Epithelial cell of alveolus of lung (primary cell): ENCODE measurements at places on chromosomes 11 and 22. TPM values are rescaled to one million over a fixed set of nuclear protein-coding genes. Genes with fewer than 3 reads are reported as not detected.

Gene CECR2
- 0.91 and 2.8 TPM in 2 replicates for total RNA-seq

Gene SPI1
- not detected in 2 replicates for total RNA-seq

Gene MYBPC3
- not detected in 2 replicates for total RNA-seq

Gene SYT7
- total RNA-seq, result 1.5 and 1.8 TPM in 2 replicates

Gene CHRM1
- not detected in 2 replicates for total RNA-seq

Gene NNMT
- total RNA-seq, result 292 and 504 TPM in 2 replicates

Gene PLCB3
- total RNA-seq, result 22.6 and 29.1 TPM in 2 replicates

Gene CNGA4
- total RNA-seq, result 0.16 TPM in 1 of 2 replicates, not detected in the other

Gene BARX2
- total RNA-seq, result not detected in 2 replicates

Gene CD3D
- total RNA-seq, result not detected in 2 replicates

Gene TRPC6
- 2.2 and 5.4 TPM in 2 replicates for total RNA-seq

Gene TTC28
- total RNA-seq, result 11.1 and 68.4 TPM in 2 replicates

Gene MED17
- 16.8 and 27.4 TPM in 2 replicates for total RNA-seq

Gene HEPN1
- not detected in 2 replicates for total RNA-seq

Gene MRGPRF
- 25.2 and 29.9 TPM in 2 replicates for total RNA-seq

Gene CCDC116
- total RNA-seq, result 0.16 TPM in 1 of 2 replicates, not detected in the other

Gene CYP2D6
- 0.08 and 0.26 TPM in 2 replicates for total RNA-seq

Gene CD81
- total RNA-seq, result 339 and 599 TPM in 2 replicates

Gene OLFML1
- total RNA-seq, result 0.39 and 6.1 TPM in 2 replicates

Gene MOGAT2
- total RNA-seq, result not detected in 2 replicates

Gene BRSK2
- 3.0 TPM in 1 of 2 replicates, not detected in the other for total RNA-seq

Gene RPS6KB2
- 49.5 and 61.2 TPM in 2 replicates for total RNA-seq

Gene CFAP300
- 5.0 and 16.8 TPM in 2 replicates for total RNA-seq

Gene MFNG
- 1.9 TPM in 1 of 2 replicates, not detected in the other for total RNA-seq

Gene RPS25
- total RNA-seq, result 2,402 and 3,197 TPM in 2 replicates

Gene TRPM5
- not detected in 2 replicates for total RNA-seq

Gene ZBTB16
- 7.9 and 50.1 TPM in 2 replicates for total RNA-seq

Gene VWCE
- total RNA-seq, result 2.3 and 2.6 TPM in 2 replicates

Gene POU2F3
- not detected in 2 replicates for total RNA-seq

Gene ENTHD1
- total RNA-seq, result not detected in 2 replicates

Gene HEPHL1
- not detected in 2 replicates for total RNA-seq

Gene TMPRSS6
- total RNA-seq, result not detected in 2 replicates

Gene PHF21B
- not detected in 2 replicates for total RNA-seq

Gene POU2AF2
- total RNA-seq, result not detected in 2 replicates

Gene HTR3A
- total RNA-seq, result not detected in 2 replicates

Gene NPAS4
- total RNA-seq, result not detected in 2 replicates

Gene GSTT2
- total RNA-seq, result 0.13 TPM in 1 of 2 replicates, not detected in the other

Gene ME3
- 3.7 and 14.1 TPM in 2 replicates for total RNA-seq

Gene IGLL1
- not detected in 2 replicates for total RNA-seq

Gene LSP1
- total RNA-seq, result 1.2 and 2.2 TPM in 2 replicates

Gene CARD10
- 3.4 and 15.0 TPM in 2 replicates for total RNA-seq

Gene MN1
- total RNA-seq, result 4.0 and 5.8 TPM in 2 replicates

Gene CALCA
- total RNA-seq, result not detected in 2 replicates

Gene ALDH3B1
- total RNA-seq, result 16.7 and 47.0 TPM in 2 replicates

Gene LRP4
- 5.0 and 9.8 TPM in 2 replicates for total RNA-seq

Gene TRIM29
- 0.13 TPM in 1 of 2 replicates, not detected in the other for total RNA-seq

Gene BCO2
- total RNA-seq, result 0.91 and 10.5 TPM in 2 replicates
